Activated naive CD4-positive, alpha-beta T cell (primary cell): ENCODE measurements at places on chromosomes 2 and 18.

- DNase-seq, result no peak
Observed at GRCh38 chr2:37026050-37026449, 58.1 kb downstream of the HEATR5B start.

DNA sequence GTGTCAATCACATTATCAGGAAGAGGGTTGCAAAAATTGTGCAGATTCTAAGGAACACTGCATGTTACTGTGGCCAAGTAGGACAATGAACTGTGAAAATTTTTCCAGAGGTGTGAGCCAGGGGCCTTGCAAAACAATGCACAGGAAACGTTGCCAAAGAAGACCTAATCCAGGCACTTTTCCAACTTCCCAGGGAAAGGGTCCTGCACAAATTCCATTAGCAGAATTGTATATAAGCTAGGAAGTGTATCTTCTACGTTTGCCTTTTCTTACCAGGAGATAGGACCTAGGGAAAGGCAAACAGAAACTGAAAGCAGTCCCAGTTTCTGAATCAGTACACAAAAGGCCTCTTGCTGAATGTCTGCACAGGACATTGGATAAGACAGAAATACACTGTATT lies 1888.3 kb upstream of the CELF4 start:
- no peak for DNase-seq

- no peak for DNase-seq
Observed at GRCh38 chr2:190804182-190804795, 76.3 kb upstream of the GLS start.

DNA sequence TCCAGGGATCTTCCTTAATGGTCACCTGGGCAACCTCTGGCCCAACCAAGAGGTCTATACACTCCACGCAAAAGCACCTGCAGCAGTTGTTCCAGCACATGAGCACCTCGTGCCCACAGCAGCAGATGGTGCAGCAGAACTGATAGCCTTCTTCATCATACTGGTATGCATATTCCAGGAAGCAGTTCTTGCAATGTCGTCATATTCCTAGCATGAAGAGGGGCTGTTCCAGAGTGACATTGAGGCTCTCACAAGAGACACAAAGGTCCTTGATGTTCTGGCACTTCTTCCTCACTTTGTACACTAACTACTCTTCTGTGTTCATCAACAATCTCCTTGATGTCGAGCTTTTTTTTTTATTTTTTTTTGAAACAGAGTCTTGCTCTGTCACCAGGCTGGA lies 386.2 kb downstream of the MEIS1 start:
- DNase-seq, result no peak

DNA sequence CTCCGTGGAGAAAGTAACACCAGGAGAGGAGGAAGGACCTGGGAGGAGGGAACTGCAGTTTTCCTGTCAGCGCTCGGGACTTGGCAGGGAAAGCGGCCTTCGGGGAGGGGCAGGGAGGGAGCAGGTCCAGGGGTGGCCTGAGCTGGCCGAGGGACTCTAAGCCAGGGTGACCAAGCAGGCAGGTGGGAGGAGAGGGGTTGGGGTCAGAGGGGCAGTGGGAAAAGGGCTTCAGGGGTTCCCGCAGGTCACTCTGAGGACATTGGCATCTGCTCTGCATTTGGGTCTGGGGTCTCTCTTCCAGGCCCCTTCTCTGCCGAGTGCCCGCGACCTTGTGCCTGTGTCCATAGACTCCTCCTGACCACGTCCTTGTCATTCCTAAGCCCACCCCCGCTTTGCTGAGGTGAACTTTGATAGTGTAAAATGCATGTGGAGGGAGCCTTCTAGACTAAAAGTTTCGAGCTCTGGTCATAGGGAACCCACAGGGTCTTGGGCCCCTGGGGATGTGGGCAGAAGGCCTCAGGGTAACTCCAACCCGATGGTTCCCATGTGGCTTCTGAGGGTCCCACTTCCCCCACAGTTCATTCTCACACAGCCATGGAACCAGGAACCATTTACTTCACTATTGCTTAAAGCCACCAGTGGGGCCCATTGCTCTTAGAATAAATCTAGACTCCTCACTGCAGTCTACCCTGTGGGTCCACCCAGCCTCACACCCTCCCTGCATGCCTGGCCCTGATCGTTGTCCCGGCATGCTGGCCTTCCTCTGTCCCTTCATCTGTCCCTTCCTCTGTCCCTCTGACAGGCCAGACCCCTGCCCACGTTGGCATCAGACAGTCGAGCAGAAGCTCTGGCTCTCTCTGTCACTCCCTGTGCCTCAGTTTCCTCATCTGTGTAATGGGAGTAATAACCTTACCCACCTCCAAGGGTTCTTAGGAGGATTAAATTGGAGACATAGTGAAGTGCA lies 229.2 kb downstream of the SEPTIN10 start:
- no peak for DNase-seq

- DNase-seq, result no peak
Observed at GRCh38 chr2:137998503-137998902, 34.2 kb downstream of the HNMT start.

- DNase-seq, result no peak
Observed at GRCh38 chr2:222270396-222270795, 28.4 kb downstream of the PAX3 start.
